ENCODE measurements at places on chromosomes 5 and 9. TPM values are rescaled to one million over a fixed set of nuclear protein-coding genes. Genes with fewer than 3 reads are reported as not detected.
A peak's percentile ranks its signal among the peaks of the same experiment; 100 is the strongest.

The GRIA1 gene
- total RNA-seq, result 18.0 TPM

The RLN2 gene
- 1.5 TPM for total RNA-seq

- DNase-seq, result no peak
Observed at GRCh38 chr5:113296676-113297075, 138.1 kb downstream of the TSSK1B start.

DNA sequence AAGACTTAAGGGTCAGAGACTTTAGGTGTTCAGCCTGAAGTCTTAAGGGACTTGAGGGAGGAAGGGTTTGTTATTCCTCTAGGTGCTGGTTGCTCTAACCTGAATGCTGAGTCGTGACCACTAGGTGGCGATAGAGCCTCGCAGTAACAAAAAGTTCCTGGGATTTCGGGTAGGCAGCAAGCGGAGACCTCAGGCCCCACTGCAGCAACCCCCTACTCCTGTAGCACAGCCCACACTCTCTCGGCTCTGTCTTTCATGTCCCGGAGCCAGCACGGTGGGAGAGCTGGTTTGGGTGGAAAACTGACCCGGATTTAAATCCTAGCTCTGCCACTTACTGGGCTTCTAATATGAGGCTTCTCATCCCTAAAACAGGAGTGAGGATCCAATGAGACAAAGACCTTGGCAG lies 100.3 kb upstream of the PANK3 start:
- DNase-seq, result peak; percentile 84

- no peak for DNase-seq
Observed at GRCh38 chr9:19935422-19935821, 146.6 kb upstream of the SLC24A2 start.

The FSTL4 gene
- total RNA-seq, result 11.3 TPM

- no peak for DNase-seq
Observed at GRCh38 chr9:135065151-135065550, 22.3 kb upstream of the OLFM1 start.

- DNase-seq, result no peak
Observed at GRCh38 chr5:107021575-107021974, 649.2 kb downstream of the EFNA5 start.

The SERF1A gene
- total RNA-seq, result 24.6 TPM

DNA sequence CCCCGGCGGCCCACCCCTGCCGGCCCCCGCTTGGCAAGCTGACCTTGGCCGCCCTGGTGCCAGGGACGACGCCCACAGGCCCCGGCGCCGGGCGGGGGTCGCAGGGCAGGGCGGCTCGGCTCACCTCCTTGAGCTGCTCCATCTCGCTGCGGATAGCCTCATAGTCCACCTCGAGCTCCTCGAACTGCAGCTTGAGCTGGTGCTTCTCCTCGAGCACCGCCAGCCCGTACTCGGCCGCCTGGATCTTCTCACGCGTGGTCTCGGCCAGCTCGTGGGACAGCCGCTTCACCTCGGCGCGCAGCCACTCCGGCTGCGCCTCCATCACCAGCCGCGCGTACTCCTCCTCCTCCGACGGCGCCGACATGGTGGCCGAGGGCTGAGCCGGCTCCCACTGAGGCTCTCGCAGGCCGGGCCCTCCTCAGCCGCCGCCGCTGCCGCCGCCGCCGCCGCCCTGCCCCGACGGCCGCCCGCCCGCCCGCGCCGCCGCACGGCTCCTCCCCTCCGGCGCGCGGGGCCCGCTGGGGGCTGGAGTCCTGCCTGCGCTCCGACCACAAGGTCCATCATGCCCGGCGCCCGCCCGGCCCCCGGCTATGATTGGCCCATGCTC lies at the start of gene BICD2:
TSS of gene BICD2 (minus strand) at position 453 of the 607 bp plus-strand sequence. CDS start at position 364, 89 bp downstream.
- DNase-seq, result no peak

The ST6GALNAC4 gene
- total RNA-seq, result 11.9 TPM
